SHP77 treated with DMSO at 0.1 percent for 48 hours (cell line): ENCODE measurements at places on chromosomes 11 and 22.

DNA sequence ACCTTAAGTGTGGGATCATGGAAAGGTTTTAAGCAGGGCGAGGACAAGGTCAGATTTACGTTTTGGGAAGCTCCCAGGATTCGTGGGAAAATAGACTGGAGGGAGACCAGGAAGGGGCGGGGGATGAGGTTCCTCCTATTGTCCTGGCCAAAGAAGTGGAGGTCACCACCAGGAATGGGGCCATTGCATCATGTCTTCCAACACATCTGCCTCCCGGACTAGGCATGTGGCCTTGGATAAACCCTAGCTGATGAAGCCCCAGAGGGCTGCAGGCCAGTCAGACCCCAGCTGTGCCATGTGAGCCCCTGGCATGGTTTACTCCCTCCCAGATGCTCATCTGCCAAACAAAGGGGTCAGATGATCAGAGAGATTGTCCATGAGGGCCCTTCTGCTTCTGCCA, 11.5 kb upstream of the YWHAH start:
- DNase-seq = no peak

DNA sequence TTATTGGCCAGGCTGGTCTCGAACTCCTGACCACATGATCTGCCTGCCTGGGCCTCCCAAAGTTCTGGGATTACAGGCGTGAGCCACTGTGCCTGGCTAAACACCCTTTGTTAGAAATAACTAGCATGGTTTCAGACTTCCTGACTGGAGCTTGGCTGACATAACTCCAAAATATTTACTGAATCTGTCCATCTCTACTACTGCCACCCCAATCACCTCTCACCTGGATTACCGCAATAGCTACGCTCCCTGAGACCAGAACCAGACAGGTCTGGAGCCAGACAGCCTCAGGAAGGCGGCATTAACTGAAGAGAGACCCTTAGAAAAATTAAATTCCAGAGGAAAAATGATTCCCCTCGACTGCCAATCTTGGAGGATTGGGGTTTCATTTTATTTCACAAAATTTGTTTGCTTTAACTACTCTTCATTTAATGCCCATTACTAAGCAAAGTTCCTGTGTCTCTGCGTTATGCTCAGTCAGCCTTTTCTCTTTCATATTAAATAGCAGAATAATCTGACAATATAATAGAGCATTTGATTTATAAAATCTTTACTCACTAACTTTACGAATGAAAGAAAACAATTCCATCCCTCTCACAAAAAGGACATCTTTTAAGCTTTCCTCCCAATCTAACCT, 13.1 kb downstream of the TMEM25 start:
- no peak for DNase-seq

DNA sequence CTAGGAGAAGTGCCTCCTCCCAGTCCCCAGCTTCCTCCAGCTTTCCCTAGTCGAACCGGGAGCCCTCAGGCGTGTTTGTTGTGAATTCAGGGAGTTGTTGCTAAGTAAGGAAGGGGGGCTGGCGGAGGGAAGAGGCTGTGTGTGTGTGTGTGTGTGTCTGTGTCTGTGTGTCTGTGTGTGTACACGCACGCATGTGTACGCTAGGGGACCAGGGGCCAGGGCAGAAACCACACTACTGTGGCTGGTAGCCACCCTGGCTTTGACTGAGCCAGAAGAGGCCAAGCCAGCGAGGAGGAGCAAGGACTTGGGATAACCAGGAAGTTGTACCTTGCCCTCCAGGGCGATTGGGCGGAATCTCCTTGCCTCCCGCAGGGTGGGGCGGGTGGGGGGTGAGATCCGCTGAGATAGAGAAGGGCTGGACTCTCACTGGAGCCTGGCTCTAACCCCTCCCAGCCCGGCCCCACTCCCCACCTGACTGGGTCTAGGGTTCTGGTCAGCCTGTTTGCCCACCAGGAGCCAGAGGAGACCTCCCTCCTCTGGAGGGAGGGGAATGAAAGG, 7.5 kb downstream of the BCL9L start:
- DNase-seq = no peak

DNA sequence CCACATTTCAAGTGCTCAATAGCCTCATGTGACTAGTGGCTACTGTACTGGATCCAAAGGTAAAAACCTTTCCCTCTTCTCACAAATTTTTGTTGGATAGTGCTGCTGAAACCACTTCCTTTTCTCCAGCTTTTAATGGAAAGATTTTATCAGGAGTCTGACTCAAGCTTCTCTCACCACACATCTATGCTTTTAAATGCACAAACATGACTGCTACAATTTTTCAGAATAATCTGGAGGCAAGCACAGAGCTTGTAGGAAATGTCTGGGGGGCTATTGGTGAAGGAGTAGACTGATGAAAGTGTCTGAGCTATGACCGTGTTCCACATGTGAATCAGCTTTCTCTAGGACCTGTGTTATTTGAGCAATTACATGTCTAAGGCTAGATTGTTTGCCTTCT, 101.1 kb upstream of the FAT3 start:
- no peak for DNase-seq
